Retinal pigment epithelial cell (primary cell): ENCODE measurements at places on chromosomes 13 and 19.

- DNase-seq, result no peak
Measured at GRCh38 chr13:21917086-21918015, 246.5 kb downstream of the FGF9 start.

GRCh38 chr13:25192936-25193335 lies 20.8 kb upstream of the AMER2 start:
- no peak for DNase-seq

DNA sequence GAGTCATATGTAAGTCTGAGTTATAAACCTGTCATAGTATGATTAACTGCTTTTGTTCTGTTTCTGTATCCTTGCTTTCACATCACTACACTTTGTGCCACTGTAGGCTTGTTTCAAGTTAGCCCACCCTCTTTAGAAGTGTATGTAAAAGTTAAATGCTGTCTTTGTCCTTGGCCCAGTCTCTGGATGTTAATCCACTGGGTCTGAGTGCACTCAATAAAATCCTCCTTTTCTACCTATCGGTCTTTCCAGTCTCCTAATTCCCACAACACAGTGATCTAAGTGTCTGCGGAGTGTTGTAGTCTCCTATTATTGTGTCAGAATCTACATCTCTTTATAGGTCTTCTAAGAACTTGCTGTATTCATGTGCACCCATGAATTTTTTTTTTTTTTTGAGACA lies 14.1 kb downstream of the ZNF429 start:
- no peak for DNase-seq

GRCh38 chr13:91722267-91722884 lies 324.0 kb downstream of the GPC5 start:
- no peak for DNase-seq

DNA sequence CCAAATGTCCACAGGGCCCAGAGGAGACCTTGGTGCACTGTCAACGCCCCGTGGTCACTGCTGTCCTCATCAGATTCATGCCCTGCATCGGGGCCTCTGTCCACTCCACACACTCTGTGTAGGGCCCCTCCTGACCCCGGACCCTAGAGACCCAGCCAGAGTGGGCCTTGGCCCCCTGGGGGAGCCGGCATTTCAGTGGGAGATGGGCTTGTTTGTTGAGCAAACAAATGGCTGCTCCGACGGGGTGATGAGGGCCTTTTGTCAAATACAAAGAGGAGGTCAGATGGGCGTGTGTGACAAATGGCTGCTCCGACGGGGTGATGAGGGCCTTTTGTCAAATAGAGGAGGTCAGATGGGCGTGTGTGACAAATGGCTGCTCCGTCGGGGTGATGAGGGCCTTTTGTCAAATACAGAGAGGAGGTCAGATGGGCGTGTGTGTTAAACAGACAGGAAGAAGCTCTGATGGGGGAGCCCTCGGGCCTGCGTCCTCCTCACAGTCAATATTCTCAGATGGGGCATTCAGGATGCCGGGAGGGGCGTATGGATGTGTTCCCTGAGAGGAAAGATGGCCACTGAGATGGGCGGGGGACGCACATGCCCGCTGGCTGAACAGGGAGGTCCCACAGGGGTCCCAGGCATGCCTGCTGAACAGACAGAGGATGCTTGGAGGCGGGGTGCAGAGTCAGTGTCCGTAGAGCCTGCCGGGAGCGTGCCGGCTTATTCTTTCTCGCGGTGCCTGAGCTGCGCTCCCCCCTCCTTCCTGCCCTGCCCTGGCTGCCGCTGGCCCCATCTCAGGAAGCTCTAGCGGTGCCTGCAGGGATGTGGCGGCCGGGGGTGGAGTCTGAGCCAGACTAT lies 36.3 kb downstream of the SMIM24 start:
- no peak for DNase-seq

DNA sequence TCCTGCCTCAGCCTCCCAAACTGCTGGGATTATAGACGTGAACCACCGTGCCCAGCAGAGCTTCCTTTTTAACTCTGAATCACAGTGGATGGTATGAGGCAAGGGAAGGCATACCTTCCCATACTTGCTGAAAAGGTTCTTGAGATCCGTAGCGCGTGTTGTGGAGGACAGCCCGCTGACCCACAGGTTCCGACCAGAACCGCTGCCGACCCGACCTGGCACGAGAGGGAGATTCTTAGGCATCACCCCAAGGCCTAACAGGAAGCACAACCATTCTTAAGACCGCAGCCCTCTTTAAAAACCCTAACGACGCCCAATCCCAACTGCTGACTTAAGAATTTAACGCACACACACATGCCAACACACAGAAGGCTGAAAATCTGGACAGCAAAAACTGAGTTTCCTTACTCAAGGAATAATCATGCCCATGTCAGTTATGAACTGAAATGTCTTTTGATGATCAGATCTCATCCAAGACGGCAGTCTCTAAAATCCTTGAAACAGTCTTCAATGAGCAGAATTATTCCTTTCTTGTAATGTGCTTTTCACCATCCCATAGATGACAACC lies 12.6 kb downstream of the SAFB2 start:
- DNase-seq, result no peak

- DNase-seq, result no peak
Measured at GRCh38 chr13:29571876-29572570, 23.5 kb downstream of the SLC7A1 start.

GRCh38 chr19:49188626-49189200 lies 31.1 kb downstream of the TRPM4 start:
- DNase-seq, result no peak

DNA sequence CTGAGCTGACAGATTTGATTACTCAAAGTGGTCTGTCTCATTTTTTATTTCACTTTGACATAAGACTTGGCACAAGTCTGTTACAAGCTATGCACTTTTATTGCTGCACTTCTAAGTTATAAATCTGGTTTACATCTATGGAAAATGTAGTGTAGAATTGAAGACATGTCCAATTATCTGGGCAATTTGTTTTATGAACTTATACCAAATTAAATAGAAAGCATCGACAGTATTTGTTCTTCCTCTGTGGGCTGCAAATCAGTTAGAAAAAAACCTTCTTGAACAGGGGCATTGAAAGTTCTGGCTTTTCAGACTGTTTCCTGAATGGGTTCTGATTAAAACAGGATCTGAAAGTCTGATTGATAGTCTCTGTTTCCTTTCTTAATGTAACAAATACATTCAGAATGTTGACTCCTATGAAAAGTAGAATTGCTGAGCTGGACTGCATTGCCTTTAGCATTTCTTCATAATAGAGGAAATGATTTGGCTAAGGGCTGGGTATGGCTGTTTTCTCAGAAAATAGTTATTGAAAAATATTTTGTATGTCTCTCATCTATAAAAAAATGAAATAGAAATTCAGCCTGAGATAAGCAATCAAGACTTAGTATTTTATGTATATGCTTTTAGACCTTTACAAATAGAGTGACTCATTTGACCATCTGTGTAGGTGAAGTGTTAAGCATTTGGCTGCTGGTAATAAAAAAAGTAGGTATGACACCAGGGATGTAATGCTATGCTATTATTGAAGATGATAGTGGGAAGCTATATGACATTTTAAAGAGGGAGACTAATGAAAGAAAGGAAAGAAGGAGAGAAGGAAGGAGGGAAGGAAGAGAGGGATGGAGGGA lies 210.9 kb upstream of the SPRY2 start:
- no peak for DNase-seq

DNA sequence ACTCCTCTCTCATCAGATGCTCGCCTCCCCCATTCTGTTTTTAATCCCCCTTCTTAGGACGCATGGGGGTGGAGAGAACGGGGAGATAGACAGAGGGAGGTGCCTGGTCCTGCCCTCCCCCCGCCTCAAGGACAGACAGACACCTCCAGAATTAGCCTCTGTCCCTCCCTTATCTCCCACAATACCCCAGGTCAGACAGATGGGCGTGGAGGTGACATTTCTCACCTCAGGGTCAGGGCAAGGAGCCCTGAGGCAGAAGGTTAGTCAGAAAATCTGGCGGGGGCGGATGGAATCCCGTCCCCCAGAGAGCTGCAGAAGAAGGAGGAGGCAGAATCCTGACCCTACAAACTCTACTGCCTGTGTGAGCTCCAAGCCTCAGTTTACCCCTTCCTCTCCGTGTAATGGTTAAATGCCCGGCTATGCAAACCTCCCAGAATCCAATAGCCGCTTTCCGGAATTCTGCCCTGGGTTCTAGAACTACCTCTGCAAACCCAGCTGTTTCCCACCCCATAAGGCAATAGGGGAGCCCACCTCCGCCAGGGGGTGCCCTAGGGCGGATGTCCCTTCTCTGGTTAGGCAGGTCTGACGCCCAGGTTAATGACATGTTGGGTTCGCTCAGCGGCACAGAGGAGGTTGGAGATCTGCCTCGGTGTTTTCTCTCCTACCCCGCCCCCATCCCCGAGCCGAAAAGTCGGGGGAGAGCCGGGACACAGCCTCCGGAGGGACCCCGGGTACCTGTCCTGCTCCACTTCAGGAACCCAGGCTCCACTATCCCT lies 900 bp downstream of the PPP1R13L start:
- DNase-seq, result no peak

DNA sequence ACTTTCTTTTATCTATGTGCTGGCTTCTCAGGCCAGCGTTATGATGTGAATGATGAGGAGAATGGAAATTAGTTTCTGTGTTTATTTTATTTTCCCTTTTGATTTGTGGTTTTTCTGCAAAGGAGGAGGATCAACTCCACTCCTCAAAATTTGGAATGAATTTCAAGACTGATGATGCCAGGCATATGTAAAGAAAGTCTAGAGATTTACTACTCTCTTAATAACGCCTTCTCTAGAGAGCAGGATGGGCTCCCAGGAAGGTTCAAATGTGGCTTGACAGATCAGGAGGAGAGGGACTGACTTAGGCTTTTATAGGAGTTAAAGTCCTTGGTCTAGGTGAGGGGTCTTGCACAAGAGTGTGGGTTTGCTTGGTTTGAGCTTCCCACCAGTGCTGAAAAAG lies 15.1 kb upstream of the POSTN start:
- DNase-seq, result no peak

GRCh38 chr13:107866941-107867623 lies 348.3 kb downstream of the LIG4 start:
- no peak for DNase-seq

DNA sequence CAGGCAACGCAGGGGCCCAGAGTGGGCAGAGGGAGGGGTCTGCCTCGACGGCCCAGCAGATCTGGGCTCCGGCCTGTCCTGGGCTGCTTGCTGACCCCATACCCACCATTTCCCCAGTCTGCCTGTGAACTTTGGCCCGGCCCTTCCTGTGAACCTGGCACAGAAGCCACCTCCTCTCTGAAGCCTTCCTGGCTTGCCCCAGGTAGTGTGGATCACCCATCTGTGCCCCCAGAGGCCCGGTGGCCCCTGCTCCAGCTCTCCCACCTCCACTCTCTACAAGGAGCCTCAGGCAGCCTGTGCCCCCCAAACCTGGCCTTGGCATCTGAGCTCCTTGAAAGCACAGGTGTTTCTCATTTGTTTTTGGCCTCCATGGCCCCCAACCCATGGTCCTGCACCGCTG lies 15.7 kb downstream of the PLEKHF1 start:
- DNase-seq, result no peak

DNA sequence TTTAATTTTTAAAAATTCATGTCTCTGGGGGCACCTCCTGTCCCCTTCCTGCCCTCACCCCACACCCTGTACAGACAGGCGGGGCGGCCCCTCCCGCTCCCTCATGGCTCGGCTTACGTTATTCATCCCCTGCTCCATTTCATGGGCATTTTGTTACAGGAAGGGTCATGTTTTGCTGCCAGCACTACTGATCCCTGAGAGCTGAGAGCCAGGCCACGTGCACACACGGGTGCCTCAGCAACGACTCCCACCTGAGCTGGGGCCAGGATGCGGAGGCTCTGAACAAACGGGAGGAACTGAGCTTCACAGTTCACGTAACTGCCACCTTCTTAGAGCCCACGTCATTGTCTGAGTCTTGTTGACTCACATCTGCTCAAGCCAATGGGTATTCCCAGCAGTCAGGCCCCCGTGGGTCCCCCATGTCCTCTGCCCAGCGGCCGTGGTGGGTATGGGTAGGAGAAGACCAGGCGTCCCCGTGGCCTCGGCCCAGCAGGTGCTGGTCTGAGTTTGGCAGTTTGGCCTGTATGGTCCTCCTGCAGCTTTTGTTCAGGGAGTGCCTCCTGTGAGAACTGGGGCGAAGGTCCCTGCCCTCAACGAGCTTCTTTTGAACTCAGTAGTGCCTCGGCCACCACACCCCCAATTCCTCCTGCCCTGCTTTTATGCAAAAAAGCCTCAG lies 16.4 kb upstream of the TMEM255B start:
- peak; percentile 32 for DNase-seq

DNA sequence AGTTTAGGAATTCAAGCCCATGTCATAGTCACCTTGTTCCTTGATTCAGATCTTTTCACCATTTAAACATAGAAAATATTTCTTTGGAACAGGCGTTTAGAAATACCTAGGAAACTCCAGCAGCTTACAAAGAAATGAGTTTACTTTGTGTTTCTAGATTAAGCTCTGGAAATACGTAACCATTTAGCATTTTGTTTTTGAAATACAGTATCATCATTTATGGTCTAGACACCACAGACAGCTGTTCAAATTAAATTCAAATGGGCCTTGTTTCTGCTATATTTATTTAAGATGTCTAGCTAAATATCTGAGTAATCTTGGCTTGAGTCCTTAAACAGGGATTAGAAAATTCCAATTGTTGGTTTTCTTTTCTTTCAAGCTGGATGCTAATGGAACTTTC lies 228.5 kb downstream of the NDFIP2 start:
- peak; percentile 80 for DNase-seq

- no peak for DNase-seq
Measured at GRCh38 chr13:28754698-28755545, 36.2 kb upstream of the SLC46A3 start.

DNA sequence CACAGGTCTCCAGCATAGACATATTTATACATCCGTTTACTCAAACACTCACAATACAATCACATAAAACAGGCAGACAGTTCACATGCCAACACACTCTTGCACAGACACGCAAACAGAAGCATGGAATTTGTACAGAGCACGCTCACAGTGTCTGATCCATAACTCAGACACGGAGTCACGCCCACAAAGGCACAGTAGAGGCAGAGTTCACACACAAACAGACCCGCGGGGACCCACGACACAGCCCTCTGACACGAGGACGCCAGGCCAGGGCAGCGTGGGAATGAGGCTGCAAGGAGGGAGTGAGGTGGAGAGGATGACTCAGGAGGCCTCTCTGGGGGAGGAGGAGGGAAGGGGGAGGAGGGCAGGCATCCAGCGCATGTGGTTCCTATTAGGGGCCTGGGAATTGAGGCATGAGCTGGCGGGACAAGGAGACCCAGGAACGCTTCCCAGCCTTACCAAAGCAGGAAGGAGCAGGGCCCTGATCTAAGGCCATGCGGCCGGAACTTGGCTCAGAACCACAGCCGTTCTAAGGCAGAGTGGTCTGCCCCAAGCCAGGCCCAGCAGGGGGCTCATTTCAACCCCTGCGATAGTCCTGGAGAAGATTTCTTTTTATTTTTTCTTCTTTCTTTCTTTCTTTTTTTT lies 9.1 kb upstream of the OLFM2 start:
- peak; percentile 62 for DNase-seq

- no peak for DNase-seq
Measured at GRCh38 chr13:54989418-54989817, 1960.8 kb downstream of the OLFM4 start.

- DNase-seq, result no peak
Measured at GRCh38 chr19:21321996-21322395, 7.2 kb downstream of the ZNF708 start.
